ENCODE measurements at places on chromosomes 3 and 15.

GRCh38 chr15:97501291-97501690 is 459.2 kb upstream of the ARRDC4 start:
- no peak for DNase-seq

DNA sequence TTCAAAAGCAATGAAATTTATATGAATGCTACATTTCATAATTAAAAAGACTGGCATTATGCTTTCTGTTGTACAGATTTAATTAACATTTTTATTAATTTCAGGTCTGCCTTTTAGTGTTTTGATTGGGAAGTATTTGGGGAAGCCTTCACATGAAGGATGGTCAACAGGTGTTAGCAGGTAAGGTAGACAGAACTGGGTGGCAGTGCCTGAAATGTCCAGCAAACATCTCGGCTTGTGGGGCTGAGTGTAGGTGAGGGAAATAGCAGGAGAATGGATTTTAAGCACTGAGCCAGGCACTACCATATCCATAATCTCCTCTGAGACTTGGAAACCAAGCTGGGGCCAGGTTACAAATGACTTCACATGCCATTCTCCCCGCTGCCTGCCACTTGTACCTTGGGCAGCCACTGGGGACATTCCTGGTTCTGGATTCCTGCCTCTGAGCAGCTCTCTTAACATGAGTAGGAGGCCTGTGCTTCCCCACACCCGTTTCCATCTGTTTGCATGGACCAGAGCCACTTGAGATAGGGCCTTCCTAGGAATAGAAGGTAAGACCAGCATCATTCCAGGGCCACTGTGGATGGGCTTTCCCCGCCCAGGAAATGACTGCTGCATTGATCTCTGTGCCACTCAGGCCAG is 125.9 kb upstream of the HES1 start:
- no peak for DNase-seq

DNA sequence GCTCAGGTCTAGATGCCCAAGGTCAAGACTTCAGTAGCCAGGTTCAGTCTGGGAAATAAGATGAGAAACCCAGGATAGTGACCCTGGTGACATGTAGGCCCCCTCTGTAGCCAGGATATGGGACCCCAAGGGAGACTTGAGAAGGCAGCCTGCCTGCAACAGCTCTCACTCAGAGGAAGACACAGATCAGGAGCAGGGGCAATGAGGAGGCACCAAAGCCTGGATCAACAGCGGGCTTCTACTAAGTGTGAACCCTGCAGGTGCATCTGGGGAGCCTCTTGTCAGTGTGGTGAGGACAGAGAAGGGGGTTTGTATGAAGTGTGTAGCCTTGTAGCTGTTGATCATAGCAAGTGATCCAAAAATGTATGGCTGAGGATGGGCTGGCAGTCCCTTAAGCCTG is 25.4 kb downstream of the PLA2G4F start:
- DNase-seq: no peak

GRCh38 chr15:49309889-49310288 is 113.2 kb upstream of the FGF7 start:
- no peak for DNase-seq

DNA sequence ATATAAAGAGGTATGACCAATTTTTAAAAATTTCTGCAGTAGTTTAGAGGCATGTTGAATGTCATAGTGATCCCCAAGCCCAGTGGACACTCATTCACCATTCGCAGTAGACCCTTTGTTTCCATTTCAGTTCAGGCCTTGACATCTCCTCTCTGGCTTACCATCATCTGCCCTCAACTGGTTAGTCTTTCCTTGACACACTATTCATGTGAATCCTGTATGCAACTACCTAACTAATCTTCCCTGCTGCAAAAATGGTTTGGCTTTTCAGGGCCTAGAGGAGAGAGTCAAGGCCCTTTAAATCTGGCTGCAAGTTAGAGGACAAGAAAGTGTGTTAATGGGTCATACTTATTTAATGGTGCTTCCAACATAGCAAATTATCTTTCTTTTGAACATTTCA is 10.9 kb downstream of the APH1B start:
- DNase-seq: no peak

GRCh38 chr3:72259755-72260587 is 475.0 kb upstream of the PROK2 start:
- no peak for DNase-seq

GRCh38 chr3:131898346-131898745 is 136.5 kb downstream of the CPNE4 start:
- no peak for DNase-seq

DNA sequence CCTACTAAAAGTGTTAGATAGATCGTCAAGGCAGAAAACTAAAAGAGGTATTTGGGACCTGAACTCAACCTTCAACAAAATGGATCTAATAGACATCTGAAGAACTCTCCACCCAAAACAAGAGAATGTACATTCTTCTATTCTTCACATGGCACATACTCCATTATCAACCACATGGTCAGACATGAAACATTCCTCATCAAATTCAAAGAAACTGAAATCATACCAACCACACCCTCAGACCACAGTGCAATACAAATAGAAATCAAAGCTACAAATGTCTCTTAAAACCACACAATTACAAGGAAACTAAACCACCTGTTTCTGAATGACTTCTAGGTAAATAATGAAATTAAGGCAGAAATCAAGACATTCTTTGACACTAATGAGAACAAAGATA is 984.1 kb upstream of the GBE1 start:
- DNase-seq: no peak

DNA sequence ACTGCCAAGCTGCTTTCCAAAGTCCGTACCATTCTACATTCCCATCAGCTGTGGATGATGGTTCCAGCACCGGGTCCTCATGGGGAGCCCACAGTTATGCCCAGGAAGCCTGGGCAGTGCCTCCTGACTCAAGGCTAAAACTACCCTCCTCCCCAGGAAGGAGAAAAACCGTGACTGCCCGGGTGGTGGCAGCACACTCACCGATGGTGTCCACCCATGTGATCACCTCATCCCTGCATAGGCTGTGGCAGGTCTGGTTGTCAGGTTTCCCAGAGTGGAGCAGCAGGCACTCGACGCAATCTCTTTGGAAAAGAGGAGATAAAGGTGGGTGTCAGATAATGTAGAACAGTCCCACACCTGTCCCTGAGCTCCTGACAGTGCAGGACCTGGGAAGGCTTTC is 38.6 kb downstream of the UMPS start:
- DNase-seq: no peak

GRCh38 chr3:134368751-134369105 is 5.5 kb downstream of the AMOTL2 start:
- DNase-seq: no peak

GRCh38 chr3:74403307-74403706 is 211.2 kb downstream of the CNTN3 start:
- DNase-seq: no peak

- no peak for DNase-seq
Measured at GRCh38 chr3:15428539-15428938, 1.1 kb downstream of the EAF1 start.

- DNase-seq: no peak
Measured at GRCh38 chr3:185521349-185522138, 22.7 kb upstream of the TMEM41A start.

DNA sequence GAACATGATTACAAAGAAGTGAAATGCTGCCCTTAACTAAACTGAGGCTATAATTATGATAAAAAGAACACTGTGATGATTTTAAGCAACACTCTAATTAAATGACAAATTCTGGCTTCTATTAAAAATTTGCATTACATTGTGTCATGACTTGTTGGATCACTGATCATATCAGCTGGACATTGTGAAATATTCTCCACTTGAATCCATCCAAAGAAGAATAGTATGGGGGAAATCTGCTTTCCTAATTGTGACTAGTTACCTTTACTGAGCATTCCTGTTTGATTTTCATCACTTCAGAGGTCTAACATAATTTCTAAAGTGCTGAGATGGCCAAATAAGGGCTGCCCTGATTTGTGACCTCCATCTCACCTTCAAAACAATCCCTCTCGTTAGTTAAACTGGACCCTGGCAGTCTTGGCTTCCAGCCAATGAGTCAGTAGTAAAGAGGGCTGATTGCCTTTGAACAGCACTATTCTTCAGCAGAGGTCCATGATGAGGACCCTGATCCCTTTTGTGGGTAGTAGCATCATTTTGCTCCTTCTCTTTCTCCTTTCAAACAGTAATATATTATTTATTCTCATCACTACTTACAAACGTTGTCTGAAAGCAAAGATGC is 53.5 kb upstream of the LEKR1 start:
- no peak for DNase-seq

- no peak for DNase-seq
Measured at GRCh38 chr3:141476033-141476432, 10.8 kb upstream of the RASA2 start.

DNA sequence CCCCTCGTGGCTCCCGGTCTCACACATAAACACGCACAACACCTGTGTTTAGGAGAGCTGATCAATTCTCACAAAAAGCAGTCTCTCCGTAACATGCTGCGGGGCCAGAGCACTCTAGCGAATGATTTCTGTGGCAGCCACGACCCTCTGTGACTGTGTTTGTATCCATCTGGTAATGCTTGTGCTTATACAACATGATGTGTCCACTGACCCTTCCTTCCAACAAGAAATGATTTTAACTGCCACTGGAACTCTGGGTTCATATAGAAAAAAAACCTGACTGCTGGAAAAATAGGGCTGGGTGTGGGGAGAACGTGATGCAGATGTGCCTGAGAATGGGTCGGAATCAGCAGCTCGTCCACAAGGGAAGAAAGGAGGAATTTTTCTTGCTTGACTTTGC is 410.2 kb downstream of the GAP43 start:
- DNase-seq: no peak

GRCh38 chr3:83953417-83954089 is 1005.2 kb upstream of the CADM2 start:
- DNase-seq: no peak

DNA sequence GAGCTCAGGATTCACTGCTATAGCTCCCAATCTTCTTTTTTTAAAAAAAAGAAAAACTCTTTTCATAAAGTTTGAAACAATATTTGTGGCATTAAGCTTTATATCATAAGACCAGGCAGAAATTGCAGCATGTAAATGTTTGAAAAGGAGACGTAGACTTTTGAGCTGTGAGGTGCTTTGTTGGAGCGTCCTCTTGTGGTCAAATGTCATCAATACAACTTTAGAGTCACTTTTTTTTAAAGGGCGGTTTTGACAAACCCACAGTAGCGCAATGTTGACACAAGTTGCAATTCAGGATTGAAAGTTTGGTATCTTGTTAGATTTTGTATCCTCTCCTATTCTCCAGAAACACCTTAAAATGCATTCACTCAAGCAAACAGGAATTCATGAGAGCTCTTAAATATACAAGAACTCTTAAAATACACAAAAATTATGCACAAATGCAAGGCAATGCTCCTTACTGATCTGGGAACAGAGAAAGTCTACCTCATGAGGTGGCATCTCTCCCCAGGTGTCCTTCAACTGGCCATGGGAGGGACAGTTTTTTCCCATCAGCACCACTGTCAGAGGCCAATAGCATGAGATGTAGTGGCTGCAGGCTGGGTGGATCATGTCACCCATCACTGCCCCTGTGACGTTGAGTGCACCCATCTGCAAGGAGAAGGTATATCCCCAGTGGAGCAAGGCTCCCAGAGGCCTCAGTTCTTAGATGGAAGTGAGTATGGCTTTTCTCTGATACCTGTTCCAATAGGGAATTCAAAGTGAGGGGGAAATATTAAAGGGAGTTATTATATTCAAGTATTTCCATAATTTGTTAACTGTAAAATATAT is 70.7 kb downstream of the ANXA2 start:
- DNase-seq: no peak

- no peak for DNase-seq
Measured at GRCh38 chr3:30188713-30189112, 417.7 kb upstream of the TGFBR2 start.

GRCh38 chr3:14113965-14114635 is 10.6 kb downstream of the CHCHD4 start:
- no peak for DNase-seq

DNA sequence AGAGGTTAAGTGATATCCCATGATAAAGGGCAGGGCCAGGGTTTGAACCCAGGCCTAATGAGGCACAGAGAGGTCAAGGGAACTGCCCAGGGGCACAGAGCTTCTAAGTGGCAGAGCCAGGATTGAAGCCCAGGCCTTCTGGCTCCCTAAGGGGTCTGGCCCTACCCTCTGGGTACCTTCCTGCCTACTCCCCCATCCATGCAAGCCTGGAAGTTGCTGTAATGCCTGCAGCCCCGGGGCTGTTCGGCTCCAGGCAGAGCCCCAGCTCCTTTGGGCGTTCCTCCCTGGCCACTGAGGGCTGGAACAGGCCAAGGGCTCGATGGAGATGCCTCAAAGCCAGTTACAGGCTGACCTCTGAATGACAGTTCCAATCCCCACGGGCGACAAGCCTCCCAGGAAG is 4.5 kb downstream of the GRIP2 start:
- DNase-seq: no peak

GRCh38 chr3:12513694-12514446 is 29.6 kb downstream of the TSEN2 start:
- no peak for DNase-seq

DNA sequence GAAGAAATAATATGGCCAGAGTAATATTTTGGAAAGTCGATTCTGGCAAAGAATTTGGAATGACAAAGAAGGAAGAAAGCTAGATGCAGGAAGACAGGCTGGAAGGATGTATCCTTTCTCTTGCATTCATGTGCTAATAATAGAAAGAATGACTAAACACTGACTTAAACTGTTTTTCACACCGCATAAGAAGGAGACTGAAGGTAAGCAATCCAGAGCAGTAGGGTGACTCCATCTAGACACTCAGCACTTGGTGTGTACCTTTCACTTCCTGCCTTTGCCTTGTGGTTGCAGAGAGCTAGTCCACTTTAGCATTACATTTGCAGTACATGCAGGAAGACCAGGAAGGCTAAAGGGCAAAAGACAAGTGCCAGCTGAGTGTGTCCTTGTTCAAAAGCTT is 234.6 kb downstream of the RBMS3 start:
- no peak for DNase-seq

DNA sequence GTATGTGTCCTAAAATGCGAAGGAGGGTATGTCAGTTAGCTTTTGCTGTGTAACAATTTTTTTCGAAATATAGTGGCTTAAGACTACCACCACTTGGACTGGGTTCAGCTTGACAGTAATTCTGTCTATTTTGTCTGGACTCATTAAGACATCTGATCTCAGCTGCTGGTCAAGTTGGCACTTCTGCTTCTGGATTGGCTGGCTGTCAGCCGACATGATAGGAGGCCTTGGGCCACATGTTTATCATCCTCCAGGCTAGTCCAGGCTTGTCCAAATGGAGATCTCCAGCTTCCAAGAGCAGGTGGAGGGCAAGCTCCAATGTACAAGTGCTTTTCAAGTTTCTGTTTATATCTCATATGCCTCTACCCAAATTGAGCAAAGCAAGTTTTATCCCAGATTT is 95.9 kb downstream of the GALK2 start:
- no peak for DNase-seq

- DNase-seq: no peak
Measured at GRCh38 chr3:195115600-195116406, 155.2 kb downstream of the XXYLT1 start.

- no peak for DNase-seq
Measured at GRCh38 chr3:58835086-58835485, 168.5 kb upstream of the FAM3D start.

DNA sequence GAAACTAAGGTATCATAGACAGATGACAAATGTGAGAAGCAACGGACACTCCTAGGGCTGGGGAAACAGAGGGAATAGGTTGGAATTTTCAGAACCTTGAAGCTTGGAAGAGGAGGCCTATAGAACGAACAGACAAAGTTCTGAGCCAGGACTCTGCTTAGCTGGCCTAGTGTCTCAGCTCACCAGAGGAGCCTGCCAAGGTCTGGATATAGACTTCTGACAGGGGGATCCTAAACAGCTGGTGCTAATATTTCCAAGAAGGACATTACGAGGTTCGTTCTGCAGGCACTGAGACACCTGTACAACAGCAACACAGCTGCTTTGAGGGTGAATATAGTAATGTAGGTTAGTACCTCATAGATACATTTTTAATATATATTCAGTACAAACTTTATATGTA is 266.3 kb downstream of the CHL1 start:
- DNase-seq: no peak

Measured in activated CD4-positive, CD25-positive, alpha-beta regulatory T cell (primary cell).